ENCODE measurements at places on chromosomes 5 and 9.

GRCh38 chr9:115411993-115412452 is 294.1 kb upstream of the TNC start:
- DNase-seq, result no peak

- DNase-seq, result no peak
Measured at GRCh38 chr5:80592105-80592504, 22.0 kb upstream of the ANKRD34B start.

- DNase-seq, result no peak
Measured at GRCh38 chr5:132425009-132425937, 55.8 kb downstream of the SLC22A5 start.

DNA sequence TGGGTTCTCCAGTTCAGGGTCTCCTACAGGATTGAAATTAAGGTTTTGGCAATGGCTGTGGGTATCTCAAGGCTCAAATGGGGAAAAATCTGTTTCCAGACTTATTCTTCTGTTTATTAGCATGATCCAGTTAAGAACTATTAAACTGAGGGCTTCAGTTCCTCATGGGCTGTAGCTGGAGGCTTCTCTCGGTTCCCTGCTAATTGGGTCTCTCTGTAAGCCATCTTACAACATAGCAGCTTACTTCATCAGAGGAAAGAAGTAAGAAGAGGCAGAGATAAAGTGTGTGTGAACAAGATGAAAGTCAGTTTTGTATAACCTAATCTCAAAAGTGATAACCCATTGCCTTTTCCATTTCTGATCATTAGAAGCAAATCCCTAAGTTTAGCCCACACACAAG is 391.9 kb downstream of the PSAT1 start:
- no peak for DNase-seq

DNA sequence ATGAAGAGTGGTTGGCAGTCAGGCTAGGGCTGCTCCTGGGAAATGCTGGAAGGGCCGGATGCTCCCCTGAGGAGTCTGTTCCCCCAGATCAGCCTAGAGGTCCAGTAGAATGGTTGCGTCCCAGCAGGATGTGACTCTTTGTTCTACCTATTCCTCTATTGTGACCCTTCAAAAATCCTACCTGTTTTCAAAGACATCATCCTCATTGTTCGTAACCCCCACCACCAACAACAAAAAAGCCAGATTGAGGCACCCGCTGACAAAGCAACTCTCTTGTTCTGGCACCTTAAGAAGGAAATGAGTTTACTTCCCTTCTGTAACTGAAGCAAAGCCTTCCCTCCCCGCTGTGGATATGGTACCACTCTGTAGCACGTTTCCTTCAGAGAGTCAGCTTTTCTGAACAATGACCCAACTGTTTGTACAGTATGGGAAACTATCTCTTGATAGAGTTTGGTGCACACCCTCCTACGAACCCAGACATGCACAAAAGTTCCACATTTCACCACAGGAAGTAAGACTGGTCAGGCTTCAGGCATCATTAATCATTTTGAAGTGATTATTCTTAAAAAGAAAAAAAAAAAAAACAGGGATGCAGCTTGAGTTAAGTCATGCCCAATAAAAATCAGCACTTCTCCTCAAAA is 207.2 kb downstream of the ENC1 start:
- no peak for DNase-seq
